ENCODE measurements at places on chromosomes 4 and X. TPM values are rescaled to one million over a fixed set of nuclear protein-coding genes. Genes with fewer than 3 reads are reported as not detected.

PCDH7 gene
- not detected for total RNA-seq

ADH4 gene
- total RNA-seq: not detected

GNPDA2 gene
- 13.1 TPM for total RNA-seq

CPXCR1 gene
- not detected for total RNA-seq

PDHA1 gene
- total RNA-seq: 259 TPM

NAA11 gene
- not detected for total RNA-seq

EGF gene
- not detected for total RNA-seq

PLAC8 gene
- 88.7 TPM for total RNA-seq

SFRP2 gene
- not detected for total RNA-seq

DNA sequence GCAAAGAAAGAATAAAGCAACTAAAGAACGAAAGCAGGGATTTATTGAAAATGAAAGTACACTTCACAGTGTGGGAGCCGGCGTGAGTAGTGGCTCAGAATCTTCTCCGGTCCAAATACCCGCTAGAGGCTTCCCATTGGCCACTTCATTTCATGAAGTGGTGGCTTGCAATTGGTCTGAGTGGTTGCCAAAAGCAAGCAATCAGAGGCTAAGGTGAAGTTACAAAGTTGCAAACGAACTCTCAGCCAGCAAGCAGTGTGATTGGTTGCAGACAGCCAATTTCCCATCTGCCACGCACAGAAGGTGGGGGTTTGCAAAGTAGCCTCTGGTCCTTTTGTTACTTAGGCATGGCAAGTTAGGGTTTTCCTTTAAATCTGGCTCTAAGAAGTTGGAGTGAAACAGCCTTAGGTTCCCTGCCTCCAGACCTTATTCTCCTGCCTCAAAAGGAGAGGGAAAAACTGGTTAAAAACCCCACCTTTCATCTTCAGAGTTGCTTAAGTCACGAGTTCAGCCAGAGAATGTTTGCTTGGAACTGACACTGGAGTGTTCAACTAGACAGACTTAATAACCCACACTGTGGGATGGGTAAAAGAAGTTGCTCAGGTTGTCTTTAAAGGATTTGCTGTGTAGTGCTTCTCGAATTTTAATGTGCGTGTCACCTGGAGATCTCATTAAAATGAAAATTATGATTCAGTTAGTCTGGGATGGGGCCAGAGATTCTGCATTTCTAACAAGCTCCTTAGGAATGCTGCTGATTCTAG, 6.9 kb upstream of the CLOCK start:
- peak; percentile 23 for DNase-seq
- H3K36me3 ChIP-seq: no peaks in the 10 kb centered on the region
- H3K27me3 ChIP-seq: peaks cover 28% of the 10 kb centered on the region
- H3K4me3 ChIP-seq: no peak overlapping the region

- no peak for DNase-seq
- no peaks in the 10 kb centered on the region for H3K4me1 ChIP-seq
- H3K4me3 ChIP-seq: no peak overlapping the region
- no peaks in the 10 kb centered on the region for H3K36me3 ChIP-seq
Observed at GRCh38 chrX:115912372-115912897, 258.1 kb upstream of the AGTR2 start.

GRCh38 chrX:13551610-13552009, 17.8 kb upstream of the EGFL6 start:
- H3K4me1 ChIP-seq: peaks cover 8% of the 10 kb centered on the region
- DNase-seq: no peak
- no peak overlapping the region for H3K27ac ChIP-seq
- H3K36me3 ChIP-seq: no peaks in the 10 kb centered on the region

- DNase-seq: no peak
- H3K36me3 ChIP-seq: peaks cover 2% of the 10 kb centered on the region
- no peak overlapping the region for H3K4me3 ChIP-seq
- no peaks in the 10 kb centered on the region for H3K27me3 ChIP-seq
- H3K27ac ChIP-seq: peak overlapping the region; percentile 39
Observed at GRCh38 chrX:110268886-110269285, 49.0 kb downstream of the AMMECR1 start.

DNA sequence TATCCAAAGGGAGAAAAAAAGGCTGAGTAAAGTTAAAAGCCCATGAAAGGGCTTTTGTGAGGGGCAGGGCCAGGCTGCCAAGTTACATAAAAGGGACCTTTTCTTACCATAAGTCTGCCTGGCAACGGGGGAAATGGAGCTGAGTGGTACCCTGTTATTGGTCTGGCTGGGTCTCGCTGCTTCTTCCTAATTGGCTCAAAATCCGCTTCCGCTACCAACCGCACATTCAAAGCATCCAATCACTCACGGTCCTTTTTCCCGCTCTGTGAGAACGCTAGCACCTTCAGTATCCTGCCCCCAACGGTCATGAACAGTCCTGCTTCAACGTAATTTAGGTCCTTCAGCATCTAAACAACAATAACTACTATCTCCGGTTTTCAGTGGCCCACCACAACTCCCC, 611 bp downstream of the TEX11 start:
- H3K27ac ChIP-seq: no peak overlapping the region
- no peak for DNase-seq
- H3K27me3 ChIP-seq: no peaks in the 10 kb centered on the region
- no peak overlapping the region for H3K4me3 ChIP-seq

GRCh38 chr4:102008711-102009110, 218.2 kb downstream of the BANK1 start:
- DNase-seq: no peak
- H3K27ac ChIP-seq: no peak overlapping the region
- H3K4me1 ChIP-seq: peaks cover 9% of the 10 kb centered on the region
- no peaks in the 10 kb centered on the region for H3K27me3 ChIP-seq
- H3K36me3 ChIP-seq: no peaks in the 10 kb centered on the region

DNA sequence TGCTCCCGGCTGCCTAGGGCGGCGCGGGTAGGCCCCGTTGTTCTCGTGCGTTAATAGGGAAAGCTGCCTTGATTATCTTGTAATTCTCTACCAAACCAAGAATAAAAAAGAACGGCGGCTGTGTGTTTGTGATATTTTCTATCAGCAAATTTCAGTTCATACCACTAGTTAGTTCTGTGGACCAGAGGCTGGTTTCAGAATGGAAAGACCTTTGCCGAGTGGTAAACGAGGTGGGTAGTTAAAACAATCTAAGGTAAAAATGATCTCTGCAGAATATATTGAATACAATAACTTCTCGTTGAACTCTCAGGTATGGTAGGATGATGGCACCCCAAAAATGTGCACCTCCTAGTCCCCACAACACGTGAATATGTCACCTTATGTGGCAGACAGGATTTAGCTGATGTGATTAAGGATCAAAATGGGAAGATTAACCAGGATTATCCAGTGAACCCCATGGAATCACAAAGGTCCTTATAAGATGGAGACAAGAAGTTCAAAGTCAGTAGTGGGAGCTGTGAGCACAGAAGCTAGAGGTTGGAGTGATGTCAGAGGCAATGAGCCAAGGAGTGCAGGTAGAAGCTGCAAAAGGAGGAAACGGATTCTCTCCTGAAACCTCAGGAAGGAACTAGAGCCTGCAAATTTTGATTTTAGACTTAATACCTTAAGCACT, 574 bp upstream of the CFAP97 start:
- H3K27me3 ChIP-seq: no peaks in the 10 kb centered on the region
- peaks cover 41% of the 10 kb centered on the region for H3K4me1 ChIP-seq
- peak; percentile 14 for DNase-seq
- peak overlapping the region; percentile 82 for H3K27ac ChIP-seq
- peaks cover 23% of the 10 kb centered on the region for H3K36me3 ChIP-seq
- H3K4me3 ChIP-seq: peak overlapping the region; percentile 78

GRCh38 chrX:77442728-77443127, 4.5 kb upstream of the FGF16 start:
- H3K36me3 ChIP-seq: no peaks in the 10 kb centered on the region
- H3K27ac ChIP-seq: no peak overlapping the region
- peaks cover 13% of the 10 kb centered on the region for H3K27me3 ChIP-seq
- no peak overlapping the region for H3K4me3 ChIP-seq

- no peak for DNase-seq
- no peak overlapping the region for H3K4me3 ChIP-seq
- no peak overlapping the region for H3K27ac ChIP-seq
- H3K27me3 ChIP-seq: peaks cover 9% of the 10 kb centered on the region
Observed at GRCh38 chr4:185573651-185574199, 38.4 kb upstream of the PDLIM3 start.

GRCh38 chr4:126395664-126396063, 1080.9 kb downstream of the FAT4 start:
- no peak overlapping the region for H3K4me3 ChIP-seq
- no peak overlapping the region for H3K27ac ChIP-seq
- DNase-seq: no peak
- H3K27me3 ChIP-seq: no peaks in the 10 kb centered on the region
- H3K36me3 ChIP-seq: no peaks in the 10 kb centered on the region
- no peaks in the 10 kb centered on the region for H3K4me1 ChIP-seq

DNA sequence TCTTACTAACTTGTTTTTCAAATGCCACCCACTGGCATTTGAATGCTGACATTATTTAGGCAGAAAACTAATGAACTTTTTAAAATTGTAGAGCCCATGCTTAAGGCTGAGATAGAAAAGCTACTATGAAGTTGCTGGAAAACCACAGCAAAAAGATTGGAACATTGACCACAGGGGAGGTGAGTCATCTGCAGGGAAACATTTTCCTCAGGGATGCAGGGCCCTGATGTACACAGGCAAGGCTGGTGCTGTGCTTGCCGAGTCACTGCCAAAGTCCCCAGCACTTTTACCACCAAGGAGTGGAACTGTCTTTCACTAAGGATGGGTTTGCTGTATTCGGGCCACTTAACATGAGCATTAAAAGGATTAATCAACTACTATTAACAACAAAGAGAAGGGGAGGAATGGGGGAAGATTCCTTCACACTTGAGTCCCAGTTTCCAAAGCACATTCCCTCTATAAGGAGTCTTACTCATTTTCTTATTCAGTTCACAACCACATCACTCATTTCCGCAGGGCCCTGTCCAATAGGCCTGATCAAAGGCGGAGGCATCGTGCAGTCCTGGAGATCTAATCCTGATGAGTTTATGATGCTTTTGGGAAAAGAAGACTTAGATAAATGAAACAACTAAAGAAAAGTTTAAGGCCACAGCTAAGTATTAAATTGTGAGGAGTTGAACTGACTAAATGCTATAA, 202.9 kb upstream of the NPY2R start:
- no peaks in the 10 kb centered on the region for H3K36me3 ChIP-seq
- H3K27me3 ChIP-seq: peaks cover 1% of the 10 kb centered on the region
- H3K4me1 ChIP-seq: peaks cover 2% of the 10 kb centered on the region
- DNase-seq: no peak
- no peak overlapping the region for H3K27ac ChIP-seq
- H3K4me3 ChIP-seq: no peak overlapping the region

DNA sequence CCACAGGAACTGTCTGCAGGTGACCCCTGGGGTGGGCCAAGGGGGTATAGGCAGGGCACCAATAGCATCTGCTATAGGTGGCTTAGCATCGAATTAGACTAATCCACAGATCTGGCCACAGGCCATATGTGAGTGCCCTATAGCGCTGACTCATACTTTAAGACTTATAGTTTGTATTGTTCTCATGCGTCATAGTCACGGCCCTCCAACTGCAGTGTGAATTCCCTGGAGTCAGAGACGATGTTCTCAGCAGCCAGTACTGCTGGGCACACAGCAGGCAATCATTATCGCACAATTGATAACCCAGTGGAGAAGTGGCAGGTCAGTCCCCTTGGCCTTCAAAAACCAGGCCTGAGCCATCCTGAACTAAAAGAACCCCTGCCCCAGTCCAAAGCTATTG, 58.1 kb downstream of the ADGRG2 start:
- no peaks in the 10 kb centered on the region for H3K4me1 ChIP-seq
- no peak overlapping the region for H3K27ac ChIP-seq
- no peaks in the 10 kb centered on the region for H3K27me3 ChIP-seq
- DNase-seq: no peak
- H3K36me3 ChIP-seq: no peaks in the 10 kb centered on the region
- H3K4me3 ChIP-seq: no peak overlapping the region

- DNase-seq: no peak
- no peak overlapping the region for H3K27ac ChIP-seq
- no peak overlapping the region for H3K4me3 ChIP-seq
- H3K36me3 ChIP-seq: no peaks in the 10 kb centered on the region
- no peaks in the 10 kb centered on the region for H3K4me1 ChIP-seq
Observed at GRCh38 chr4:163762741-163763140, 268.3 kb downstream of the TMA16 start.

DNA sequence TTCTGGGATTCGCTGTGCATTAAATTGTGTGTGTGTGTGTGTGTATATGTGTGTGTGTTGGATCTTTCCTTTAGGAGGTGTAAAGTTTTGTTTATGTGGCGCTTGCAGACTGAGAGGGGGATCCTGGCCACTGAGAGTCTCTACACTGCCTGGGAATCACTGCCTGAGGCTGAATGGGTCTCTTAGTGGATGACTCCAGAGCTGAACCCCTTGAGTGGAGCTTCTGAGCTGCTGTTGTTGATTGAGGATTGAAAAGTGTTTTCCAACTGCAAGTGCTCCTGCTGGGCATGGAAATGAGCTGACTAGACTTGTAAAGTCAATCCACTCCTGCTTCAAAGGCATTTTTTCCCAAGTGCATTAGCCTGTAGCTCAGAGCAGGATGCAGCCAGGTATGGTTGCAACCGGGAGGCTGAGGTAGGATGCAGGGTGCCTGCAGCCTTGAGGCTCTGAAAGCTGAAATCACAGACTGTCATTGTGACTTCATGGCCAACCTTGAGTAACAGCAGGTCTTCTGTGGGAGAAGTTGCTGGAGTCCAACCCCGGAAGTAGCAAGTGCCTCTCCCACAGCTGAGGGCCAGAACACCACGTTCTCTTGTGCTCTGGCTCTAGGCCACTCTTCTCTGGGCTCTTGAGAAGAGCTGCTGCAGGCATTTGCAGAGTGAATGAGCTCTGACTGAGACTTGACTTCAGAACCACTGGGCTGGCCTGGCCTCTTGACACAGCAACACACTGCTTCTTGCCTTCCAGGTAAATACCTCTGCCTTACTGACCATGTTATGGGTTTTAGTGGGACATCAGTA, at the start of gene TBX22:
Gene TBX22, plus strand, starts transcription at position 613 of the 800 bp plus-strand sequence. CDS start 7,517 bp downstream, outside the sequence.
- H3K36me3 ChIP-seq: no peaks in the 10 kb centered on the region
- no peaks in the 10 kb centered on the region for H3K27me3 ChIP-seq
- DNase-seq: no peak
- no peaks in the 10 kb centered on the region for H3K4me1 ChIP-seq
- no peak within 1 kb of the TSS for H3K4me3 ChIP-seq

DNA sequence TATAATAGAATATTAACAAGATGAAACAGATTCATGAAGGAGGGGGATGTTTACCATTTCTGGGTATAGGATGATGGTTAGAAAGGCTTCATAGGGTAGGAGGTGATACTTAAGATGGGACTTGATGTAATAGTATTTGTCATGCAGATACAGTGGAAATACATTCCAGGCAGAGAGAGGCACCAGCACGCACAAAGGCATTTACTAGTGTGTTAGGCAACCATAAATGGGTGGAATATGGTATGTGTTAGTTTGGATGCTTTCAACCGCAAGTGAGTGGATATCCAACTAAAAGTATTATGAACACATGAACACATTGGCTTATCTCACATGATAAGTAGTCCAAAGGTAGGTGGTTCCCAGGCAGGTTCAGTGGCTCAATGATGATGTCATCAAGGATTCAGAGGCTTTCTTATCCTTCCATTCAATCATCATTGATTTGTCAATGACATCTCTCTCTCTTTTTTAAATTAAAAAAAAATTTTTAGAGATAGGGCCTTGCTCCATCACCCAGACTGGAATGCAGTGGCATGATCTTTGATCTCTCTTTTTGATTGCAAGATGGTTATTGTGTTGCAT, 12.7 kb upstream of the STARD8 start:
- H3K27me3 ChIP-seq: peaks cover 2% of the 10 kb centered on the region
- no peak for DNase-seq
- no peaks in the 10 kb centered on the region for H3K4me1 ChIP-seq
- H3K36me3 ChIP-seq: no peaks in the 10 kb centered on the region
- H3K27ac ChIP-seq: no peak overlapping the region
- no peak overlapping the region for H3K4me3 ChIP-seq

- H3K4me1 ChIP-seq: no peaks in the 10 kb centered on the region
- no peak for DNase-seq
- H3K27ac ChIP-seq: no peak overlapping the region
- H3K36me3 ChIP-seq: no peaks in the 10 kb centered on the region
Observed at GRCh38 chrX:123121241-123121640, 62.8 kb upstream of the GRIA3 start.

All from activated CD8-positive, alpha-beta T cell treated with anti-CD3 and anti-CD28 coated beads for 36 hours (primary cell).